ENCODE measurements at places on chromosomes 2 and 18. TPM values are rescaled to one million over a fixed set of nuclear protein-coding genes. Genes with fewer than 3 reads are reported as not detected.

PCARE gene
- not detected for total RNA-seq

MDH1 gene
- total RNA-seq = 197 TPM

DNA sequence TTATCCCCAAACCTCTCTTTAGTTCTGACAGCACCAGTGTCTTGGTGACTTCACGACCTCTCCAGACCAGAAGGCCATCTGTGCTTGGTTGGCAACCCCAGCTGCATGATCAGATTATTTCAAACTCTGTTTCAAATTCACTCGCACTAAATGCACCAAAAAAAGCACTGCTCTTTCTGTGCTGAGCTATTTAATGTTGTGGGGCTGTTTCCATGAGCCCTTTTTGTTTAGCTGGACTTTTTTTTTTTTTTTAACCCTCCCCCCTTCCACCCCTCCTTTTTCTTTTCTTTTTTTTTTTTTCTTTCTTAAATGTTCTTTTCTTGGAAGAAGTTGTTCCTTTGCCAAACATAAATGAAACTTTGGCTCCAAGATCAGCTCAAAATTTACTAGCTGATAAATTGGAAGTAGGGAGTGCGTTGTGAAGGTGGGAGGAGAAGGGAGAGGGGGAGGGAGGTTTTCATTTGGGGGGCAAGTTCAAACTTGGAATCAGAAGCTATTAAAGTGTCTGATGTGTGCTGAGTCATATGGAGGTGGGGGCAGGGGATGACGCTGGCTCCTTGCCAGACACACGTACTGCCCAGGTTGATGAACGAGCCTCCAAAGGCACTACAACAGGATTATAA, 543.0 kb upstream of the TNP1 start:
- DNase-seq = no peak

GRCh38 chr2:134282629-134283400, 28.9 kb downstream of the MGAT5 start:
- no peak for DNase-seq

GRCh38 chr2:88489181-88489580, 36.7 kb upstream of the FOXI3 start:
- DNase-seq = no peak

MAP2 gene
- 0.23 TPM for total RNA-seq

GRCh38 chr2:219254590-219255201, 978 bp upstream of the TUBA4A start:
- no peak for DNase-seq

KLHL41 gene
- total RNA-seq = 32.3 TPM

DNA sequence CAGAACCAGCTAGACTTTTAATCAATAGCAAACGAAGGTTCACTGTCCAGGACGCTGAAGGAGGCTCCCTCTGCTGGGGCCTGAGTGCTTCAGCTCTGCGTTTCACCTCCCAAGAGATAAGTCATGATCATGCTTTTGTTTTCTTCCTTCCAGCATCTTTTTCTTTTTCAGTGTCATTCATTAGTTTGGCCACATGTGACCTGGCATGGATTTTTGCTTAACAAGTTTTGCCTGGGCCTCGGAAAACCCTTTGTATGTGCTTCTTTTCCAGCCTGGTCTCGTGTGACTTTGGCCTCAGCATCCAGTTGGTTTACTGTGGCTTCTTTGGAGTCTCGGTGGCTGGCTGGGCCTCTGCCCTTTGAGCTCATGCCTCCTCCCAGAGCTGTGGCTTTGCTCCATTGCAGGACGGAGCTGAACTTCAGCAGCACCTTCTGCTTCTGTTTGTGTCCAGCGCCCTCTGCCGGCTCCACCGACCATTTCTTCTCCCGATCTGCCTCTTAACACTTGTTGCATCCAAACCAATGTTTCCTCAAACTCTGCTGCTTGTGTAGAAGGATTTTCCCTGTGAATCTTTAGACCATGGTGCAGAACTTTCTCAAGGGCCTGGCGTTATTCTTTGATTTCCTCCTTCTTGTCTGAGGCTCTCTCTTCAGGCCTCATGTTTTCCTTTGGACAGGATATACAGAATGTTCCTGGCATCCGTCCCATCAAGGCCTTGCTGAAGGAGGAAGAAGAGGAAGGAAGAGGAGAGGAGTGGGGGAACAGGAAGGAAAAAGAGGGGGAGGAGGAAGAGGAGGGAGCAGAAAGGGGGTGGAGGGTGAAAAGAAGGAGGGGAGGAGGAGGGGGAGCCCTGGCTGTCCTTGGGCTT, 23.6 kb upstream of the HES6 start:
- DNase-seq = peak; percentile 89

FHOD3 gene
- total RNA-seq = 8.5 TPM

GRCh38 chr2:133986881-133987795, 266.7 kb upstream of the MGAT5 start:
- DNase-seq = no peak

GRCh38 chr2:11703700-11704099, 33.7 kb upstream of the NTSR2 start:
- peak; percentile 43 for DNase-seq

BOLL gene
- total RNA-seq = not detected

CHRNG gene
- total RNA-seq = 0.83 TPM

TTN gene
- 5.5 TPM for total RNA-seq

All from LHCN-M2 (cell line).